Tibial nerve (tissue), 4 donors: ENCODE measurements at places on chromosomes 5 and 9. TPM values are rescaled to one million over a fixed set of nuclear protein-coding genes. Genes with fewer than 3 reads are reported as not detected.

The AGXT2 gene
- total RNA-seq, result not detected

DNA sequence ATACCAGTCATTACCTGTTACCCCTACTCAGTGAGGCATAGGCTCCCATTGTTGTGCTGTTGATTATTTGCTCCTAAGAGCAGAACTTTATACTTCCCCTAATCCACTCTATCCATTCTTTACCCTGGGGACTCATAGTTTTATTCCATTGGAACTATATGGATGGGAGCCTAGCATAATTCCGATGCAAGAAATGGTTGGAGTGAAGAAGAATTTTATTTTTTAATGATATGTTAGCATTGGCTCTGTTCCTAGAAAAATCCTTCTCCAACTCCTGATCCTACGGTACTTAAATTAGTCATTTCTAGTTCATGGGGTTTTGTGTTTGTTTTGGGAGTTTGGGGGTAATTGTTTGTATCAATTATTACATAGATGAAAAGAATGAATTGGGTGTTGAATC is 191.5 kb downstream of the GOLPH3 start:
- DNase-seq, result no peak

DNA sequence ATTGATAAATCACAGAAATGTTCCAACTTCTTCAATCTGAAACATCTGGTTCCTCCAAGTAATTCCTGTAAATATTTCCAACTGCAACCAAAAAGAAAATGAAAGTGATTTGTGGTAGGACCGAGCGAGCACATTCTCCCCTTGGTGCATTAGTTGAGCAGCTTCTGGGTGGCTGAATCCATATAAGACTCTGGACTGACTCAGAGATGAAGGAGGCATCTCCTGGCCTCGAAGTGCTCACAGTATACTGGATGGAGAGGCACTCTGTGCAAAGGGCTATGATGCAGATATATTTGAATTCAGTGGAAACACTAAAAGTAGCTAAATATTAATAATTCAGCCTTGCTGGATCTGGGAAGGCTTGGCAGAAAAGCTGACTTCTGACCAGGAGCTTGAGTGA is 265.0 kb downstream of the MARCHF11 start:
- DNase-seq, result no peak

The PCDHA1 gene
- not detected for total RNA-seq

GRCh38 chr5:146962801-146963355 is 84.3 kb upstream of the PPP2R2B start:
- no peak for DNase-seq

The EDIL3 gene
- 22.4 TPM for total RNA-seq

DNA sequence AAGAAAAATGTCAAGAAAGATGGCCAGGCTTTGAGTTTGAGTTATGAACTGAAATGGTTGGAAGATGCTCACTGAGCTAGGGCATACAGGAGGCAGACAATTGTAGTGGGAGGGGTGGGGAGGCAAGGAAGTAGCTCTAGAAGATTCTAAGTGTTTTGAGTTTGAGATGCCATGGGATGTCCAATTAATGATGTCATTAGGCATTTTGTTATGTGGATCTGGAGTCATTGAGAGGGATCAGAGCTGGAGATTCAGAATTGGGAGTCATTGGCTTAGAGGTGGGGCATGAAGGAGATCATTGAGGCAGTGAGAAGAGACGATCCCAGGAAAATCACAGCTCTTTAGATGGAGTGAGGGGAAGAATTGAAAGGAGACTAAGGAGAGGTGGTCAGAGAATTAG is 111.5 kb upstream of the ZNF618 start:
- no peak for DNase-seq

The MPDZ gene
- total RNA-seq, result 70.1 TPM

The BTNL9 gene
- total RNA-seq, result 24.9 TPM

- no peak for DNase-seq
Observed at GRCh38 chr5:112643339-112643971, 94.2 kb upstream of the APC start.

The DND1 gene
- 1.3 TPM for total RNA-seq

The ADRA1B gene
- 6.7 TPM for total RNA-seq

- no peak for DNase-seq
Observed at GRCh38 chr5:125450771-125451170, 704.3 kb upstream of the ZNF608 start.

GRCh38 chr9:134316449-134317160 is 9.7 kb upstream of the RXRA start:
- DNase-seq, result no peak

The NINJ1 gene
- 48.2 TPM for total RNA-seq

GRCh38 chr5:178469975-178470759 is 120.0 kb downstream of the COL23A1 start:
- DNase-seq, result no peak

The GABRA6 gene
- total RNA-seq, result not detected

DNA sequence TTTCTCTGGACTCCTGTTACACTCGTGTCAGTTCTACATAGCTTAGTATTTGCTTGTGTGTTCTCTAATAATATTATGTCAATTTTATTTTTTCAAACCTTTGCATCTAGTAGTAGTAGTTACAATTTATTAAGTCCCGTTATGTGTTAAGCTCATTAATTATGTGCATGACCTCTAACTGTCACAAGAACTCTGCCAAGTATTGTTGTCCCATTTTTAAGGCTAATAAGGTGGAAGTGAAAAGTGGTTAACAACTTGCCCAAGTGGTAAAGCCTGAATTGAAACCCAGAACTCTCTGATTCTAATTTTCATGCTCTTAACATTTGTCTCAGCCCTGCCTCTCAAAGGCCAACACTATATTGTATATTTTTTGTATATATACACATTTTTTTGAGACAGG is 221.6 kb downstream of the DMRT2 start:
- DNase-seq, result no peak

DNA sequence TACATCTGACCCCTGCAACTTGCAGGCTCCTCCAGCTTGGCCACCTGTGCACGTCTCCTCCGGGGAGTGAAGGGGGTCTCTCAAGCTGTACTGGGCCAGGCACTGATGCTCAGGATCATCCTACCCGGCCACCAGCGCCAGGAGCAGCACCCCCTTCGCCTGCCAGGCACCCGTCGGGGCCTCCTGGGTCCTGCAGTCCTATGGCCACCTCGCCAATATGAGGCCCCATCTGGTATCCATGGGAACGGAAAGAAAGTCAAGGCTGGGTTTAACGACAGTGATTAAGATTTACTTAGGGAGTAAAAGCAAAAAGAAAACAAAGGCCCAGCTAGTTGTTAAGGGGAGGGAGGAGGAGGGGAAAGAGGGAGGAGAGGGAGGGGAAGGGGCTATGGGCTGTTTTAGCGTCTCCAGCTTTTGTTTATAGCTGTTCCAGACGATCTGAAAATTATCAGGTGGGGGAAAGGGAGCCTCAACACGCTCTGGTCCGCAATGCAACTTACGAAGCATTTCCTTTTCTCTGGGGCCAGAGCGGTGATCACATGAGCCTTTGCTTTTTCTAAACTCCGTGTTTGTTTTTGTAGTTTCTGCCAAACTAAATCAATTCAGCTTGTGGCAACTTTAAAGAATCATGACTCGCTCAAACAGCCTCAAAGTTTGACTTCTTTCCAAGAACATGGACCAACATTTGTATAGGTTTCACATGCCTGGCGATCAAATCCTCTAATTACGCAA is 132.4 kb downstream of the ROR2 start:
- no peak for DNase-seq

DNA sequence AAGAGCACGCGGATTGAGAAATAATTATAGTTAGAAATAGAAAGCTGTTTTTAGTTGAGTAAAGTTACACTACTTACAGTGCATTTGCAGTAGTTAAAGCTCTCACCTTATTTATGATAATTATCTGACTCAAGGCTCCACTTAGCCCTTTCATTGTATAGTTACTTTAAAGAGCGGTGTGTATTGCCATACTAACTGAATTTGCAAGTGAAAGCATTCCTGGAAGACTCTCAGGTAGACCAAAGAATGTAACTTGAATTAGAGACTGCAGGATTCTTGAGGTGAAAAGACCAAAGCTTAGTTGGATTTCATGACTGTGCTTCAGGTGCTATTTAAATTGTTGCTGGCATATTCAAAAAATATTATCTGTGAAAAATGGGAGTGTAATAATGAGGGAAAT is 4.2 kb upstream of the RASA1 start:
- DNase-seq, result no peak

- no peak for DNase-seq
Observed at GRCh38 chr5:149771216-149771980, 41.3 kb downstream of the PPARGC1B start.

DNA sequence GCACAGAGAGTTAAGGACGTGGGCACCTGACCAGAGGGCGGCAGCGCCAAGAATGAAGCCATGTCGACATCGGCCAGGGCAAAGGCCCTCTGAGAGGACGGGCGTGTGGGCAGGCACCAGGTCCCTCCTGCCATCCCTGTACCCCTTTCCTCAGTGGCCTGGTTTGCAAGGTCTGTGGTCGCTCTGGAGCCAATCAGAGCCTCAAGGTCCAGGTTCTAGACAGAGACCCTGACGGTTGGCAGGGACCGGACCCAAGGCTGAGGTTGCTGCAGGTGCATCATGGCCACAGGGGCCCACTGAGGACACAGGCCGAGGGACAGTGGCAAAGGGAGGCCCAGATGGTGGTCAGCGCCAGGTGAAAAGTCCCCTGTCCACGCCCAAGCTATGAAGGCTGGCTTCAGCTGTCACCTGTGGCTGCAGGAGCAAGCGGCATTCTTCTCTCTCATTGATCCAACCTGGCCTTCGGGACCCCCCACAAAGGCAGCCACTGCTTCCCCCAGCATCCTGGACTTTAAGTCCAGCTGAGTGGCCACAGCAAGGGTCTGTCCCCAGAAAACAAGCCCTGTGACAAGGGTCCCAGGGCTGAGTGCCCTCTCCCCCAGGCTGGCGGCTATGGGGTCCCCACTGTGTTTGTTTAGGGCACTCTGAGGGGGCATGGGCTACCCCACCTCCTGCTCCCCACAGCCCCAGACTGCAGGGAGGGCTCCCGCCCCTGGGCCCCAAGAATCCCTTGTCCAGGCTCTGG is 48.9 kb downstream of the VAV2 start:
- DNase-seq, result no peak

The HABP4 gene
- total RNA-seq, result 50.0 TPM

DNA sequence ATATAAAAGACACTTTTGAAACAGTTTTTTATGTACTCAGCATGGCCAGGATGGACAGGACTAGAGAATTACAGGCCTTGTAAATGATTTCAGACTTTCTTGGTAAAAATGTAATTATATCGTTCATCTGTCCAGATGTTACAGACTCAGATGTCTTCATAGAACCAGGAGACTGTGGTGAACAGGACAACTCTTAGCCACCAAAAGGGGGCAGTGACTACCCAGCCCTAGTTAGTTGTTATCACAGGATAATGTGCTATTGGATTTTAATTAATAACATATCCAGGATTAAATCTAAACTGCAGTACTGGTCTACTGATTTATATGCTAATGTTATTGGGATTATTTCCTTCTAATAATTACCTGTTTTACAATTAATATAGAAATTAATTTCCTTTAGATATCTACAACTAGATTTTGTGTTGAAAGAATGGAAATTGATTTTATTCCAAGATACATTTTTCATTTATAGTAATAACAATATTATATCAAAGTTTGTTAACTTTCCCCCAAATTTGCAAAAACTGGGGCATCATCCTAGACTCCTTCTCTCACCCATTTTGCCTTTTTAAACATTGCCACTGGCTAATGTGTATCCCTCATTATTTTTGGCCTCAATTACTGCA is 99.4 kb downstream of the MTREX start:
- DNase-seq, result no peak

DNA sequence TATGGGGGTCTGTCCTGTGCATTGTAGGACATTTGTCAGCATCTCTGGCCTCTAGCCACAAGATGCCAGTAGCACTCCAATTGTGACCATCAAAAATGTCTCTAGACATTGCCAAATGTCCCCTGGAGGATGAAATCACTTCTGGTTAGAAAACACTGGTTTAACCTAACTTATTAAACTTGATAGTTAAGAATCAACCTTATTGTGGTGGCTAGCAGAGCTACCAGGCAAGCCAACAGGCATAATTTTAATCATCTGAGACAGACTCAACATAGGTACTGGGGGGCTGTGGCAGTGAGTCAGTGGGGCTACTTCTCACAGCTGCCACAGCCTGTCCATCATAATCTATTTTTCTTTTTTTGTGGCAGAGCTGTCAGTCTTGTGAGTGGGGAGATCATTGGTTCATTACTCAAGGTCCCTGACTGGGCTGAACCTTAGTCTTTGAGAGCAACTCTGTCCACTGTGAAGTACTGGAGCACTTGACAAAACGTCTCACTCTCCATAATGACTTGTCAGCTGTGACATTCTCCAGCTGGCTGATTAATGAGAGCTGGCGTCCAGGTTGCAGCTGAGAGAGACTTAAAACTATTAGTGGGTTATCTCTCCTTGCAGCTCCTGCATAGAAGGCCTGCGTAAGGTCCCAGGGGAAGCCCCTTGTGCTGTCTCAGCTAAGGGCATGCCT is 107.9 kb downstream of the DCP2 start:
- DNase-seq, result no peak

GRCh38 chr5:50853151-50853550 is 186.7 kb downstream of the PARP8 start:
- DNase-seq, result no peak

DNA sequence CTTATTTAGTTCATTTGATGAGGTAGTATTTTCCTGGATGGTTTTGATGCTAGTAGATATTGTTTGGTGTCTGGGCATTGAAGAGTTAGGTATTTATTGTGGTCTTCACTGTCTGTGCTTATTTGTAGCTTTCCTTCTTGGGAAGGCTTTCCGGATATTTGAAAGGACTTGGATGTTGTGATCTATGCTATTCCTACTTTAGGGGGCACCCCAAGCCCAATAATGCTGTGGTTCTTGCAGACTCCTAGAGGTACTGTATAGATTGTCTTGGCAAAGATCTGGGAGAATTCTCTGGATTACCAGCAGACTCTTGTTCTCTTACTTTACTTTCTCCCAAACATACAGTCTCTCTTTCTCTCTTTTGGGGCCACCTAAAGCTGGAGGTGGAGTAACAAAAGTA is 315.7 kb downstream of the MAT2B start:
- no peak for DNase-seq

The FOXD4L4 gene
- not detected for total RNA-seq

DNA sequence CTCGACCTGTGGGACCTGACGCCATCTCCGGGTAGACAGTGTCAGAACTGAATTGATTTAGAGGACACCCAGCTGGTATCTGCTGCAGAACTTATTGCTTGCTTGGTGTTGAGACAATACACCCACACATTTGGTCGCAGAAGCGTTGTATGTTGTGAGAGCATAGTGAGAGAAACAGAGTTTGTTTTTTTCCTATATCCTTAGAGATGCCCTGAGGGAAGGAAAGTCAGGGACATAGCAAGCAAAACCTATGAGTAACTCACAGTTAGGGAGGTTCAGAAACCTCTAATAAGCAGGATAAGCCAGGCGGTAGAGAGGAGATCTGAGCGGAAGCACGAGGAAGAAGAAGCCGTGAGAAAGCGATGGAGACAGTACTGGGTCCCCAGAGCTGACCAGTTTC is 59.8 kb downstream of the PTCD2 start:
- DNase-seq, result no peak

The TMEM141 gene
- total RNA-seq, result 70.8 TPM
